ENCODE measurements at places on chromosomes 12 and 14.

GRCh38 chr12:65649126-65649525 is 175.2 kb upstream of the HMGA2 start:
- no peak for DNase-seq

- DNase-seq = no peak
Observed at GRCh38 chr12:24797901-24798300, 151.0 kb downstream of the BCAT1 start.

- no peak for DNase-seq
Observed at GRCh38 chr14:67941456-67942018, 122.0 kb downstream of the RAD51B start.

DNA sequence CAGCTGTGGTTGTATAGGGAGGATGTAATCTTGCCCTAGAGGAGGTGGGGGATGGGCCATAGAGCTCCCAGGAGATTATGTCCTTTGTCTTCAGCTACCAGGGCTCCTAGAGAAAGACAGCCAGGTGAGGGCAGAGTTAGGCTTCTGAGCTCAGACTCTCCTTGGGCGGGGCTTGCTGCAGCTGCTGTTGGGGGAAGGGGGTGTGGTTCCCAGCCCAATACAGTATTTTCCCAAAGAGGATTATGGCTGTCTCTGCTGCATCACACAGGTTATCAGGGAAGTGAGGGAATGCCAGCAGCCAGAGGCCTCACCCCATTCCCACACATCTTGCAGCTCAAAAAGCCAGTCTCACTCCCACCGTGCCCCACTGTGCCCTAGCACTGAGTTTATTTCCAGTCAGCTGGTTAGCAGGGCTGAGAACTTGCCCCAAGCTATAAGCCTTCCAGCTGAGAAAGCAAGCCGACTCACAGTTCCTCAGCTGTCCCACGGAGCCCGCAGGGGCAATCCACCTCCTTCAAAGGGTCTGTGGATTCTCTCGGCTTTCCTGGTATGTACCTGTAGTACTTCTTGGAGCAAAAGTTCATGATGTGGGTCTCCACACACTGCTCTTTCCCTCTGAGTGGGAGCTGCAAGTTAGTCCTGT is 217.3 kb upstream of the CPNE8 start:
- no peak for DNase-seq

- no peak for DNase-seq
Observed at GRCh38 chr12:67702136-67702535, 53.6 kb downstream of the DYRK2 start.

- DNase-seq = no peak
Observed at GRCh38 chr12:113766879-113767878, 198.9 kb downstream of the RBM19 start.

GRCh38 chr12:128025589-128026245 is 241.3 kb upstream of the TMEM132C start:
- DNase-seq = no peak

DNA sequence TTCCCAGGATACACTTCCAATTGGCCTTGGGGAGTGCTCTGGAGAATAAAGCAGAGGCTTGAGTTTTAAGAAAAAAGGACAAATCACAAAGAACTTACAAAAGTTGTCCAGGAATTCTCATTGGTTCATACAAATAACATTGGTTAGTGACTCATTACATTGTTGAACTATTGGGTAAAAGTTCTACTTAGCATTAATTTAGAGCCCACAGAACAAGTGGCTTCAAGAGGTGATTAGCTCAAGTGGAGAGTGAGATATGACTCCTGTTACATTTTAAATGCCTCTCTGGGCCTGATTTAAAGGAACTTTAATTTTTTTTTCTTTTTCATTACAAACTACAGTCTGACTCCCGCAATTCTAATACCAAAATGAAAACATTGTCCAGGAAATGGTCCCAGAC is 72.9 kb downstream of the ASCL4 start:
- no peak for DNase-seq

GRCh38 chr12:108477055-108477880 is 37.8 kb upstream of the FICD start:
- DNase-seq = no peak

DNA sequence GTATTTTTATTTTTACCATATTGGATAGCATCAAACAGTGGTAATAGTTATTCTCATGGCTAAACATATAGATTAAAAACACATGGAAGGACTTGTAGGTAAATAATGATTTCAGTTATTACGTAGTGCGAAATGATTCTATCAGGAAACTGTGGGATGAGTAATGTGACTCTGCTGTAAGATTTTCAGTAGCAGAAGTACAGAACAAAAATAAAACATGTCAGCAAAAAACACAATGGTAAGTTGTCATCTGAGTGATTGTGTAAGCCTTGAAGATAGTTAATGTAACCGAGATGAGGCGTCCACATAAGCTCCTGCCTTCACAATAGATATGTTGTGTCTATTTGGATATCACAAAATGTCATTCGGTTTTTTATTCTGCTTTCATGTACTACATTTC is 99.8 kb downstream of the BORCS5 start:
- no peak for DNase-seq

GRCh38 chr14:85058150-85058549 is 471.8 kb upstream of the FLRT2 start:
- no peak for DNase-seq

DNA sequence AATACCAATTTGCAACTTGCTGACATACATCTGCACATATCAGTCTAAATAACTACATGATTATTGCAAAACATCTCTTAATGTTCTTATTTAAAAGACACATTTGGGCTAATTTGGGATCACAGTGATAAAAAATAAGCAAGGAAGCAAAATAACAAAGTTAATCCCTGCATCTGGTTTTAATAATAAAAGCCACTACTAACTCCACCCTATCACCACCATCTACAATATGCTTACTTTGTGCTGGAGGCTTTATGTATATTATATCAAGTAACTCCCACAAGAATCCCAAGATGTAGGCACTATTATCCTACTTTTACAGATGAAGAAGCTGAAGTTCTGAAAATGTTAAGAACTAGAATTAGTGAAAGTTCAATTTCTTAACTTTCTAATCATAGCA is 45.7 kb downstream of the TAOK3 start:
- no peak for DNase-seq

DNA sequence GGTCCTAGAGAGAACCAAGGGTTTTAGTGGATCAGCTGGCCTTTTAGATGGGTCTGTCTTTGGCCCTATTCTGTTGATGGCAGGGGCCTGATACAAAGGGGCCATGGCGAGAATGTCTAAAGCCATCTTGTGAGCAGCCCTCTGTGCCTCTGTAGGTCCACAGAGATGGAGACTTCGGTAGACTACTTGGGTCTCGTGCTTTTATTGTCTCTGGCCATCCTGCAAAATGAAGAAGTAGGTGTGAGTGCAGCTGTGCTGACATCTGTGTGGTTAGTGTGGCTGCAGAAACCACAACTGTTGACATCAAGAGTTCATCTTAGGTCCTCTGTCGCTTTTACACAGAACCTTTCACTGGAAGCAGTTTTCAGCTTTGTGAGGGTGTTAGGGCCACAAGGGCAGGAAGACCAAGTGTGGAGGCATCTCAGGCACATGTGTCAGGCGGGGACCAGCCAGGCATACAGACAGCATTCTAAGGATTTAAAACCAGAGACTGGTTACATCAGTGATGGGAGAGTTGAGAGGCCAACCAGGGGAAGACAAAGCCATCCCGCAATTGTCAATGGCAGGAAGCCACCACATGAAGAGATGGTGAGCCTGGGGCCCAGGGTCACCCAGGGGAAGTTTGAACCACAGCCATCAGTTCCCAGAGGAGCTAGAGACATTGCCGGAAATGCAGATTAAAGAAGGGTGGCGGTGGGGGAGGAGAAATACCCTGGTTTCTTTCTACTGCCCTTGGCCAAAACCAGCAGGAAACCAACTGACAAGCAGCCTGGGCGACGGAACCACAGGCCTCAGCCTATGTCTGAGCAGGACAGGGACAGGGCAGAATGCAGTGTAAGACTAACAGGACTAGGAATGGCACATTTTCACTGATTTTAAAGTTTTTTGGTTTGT is 13.0 kb upstream of the TPCN1 start:
- DNase-seq = peak; percentile 27

GRCh38 chr12:19066475-19067001 is 63.0 kb upstream of the PLEKHA5 start:
- no peak for DNase-seq

DNA sequence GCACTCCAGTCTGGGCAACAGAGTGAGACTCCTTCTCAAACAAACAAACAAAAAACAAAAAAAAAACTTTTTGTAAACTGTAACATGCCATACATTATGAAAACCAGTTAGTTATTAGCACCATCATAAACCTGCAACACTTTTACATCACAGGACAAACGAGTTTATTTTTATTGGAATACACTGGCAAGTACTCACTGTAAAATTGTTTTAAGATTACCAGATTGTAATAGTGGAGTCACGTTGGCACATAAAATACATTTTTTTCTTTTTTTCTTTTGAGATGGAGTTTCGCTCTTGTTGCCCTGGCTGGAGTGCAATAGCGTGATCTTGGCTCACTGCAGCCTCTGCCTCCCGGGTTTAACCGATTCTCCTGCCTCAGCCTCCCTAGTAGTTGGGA is 15.7 kb downstream of the FKBP3 start:
- no peak for DNase-seq

DNA sequence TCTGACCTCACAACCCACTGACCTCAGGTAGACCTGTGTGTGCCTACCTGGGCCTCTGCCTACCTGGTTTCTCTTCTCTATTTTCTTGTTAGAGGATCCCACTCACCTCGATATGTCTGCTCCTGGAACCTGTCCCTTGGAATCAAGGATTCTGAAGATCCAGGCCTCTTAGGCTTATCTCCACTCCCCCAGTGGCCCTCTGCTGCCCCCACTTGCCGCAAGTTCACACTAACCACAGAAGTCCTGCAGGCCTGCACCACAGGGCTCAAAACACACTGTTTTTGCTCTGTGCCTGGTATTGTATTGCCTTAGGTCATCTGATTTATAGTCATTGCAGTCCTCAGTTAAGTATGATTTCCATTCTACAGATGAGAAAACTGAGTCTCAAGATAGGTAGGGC is 15.3 kb upstream of the NRXN3 start:
- no peak for DNase-seq

DNA sequence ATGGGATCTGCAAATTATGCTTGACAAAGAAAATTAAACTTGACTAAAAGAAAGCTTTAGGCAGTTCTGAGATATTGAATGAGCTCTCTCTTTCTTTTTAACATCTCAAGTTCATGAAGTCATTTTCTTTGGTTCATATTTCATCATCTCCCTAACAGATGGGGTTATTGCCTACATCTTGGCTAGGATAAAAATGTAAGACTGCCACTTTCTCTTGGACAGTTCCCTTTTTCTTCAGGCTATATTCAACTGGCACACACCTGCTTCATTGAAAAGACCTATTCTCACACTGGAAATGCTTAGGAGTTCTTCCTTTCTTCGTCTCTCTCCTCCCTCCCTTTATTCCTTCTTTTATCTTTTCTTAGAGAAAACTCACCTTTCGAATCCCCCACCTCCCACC is 355.9 kb upstream of the SEL1L start:
- DNase-seq = no peak

DNA sequence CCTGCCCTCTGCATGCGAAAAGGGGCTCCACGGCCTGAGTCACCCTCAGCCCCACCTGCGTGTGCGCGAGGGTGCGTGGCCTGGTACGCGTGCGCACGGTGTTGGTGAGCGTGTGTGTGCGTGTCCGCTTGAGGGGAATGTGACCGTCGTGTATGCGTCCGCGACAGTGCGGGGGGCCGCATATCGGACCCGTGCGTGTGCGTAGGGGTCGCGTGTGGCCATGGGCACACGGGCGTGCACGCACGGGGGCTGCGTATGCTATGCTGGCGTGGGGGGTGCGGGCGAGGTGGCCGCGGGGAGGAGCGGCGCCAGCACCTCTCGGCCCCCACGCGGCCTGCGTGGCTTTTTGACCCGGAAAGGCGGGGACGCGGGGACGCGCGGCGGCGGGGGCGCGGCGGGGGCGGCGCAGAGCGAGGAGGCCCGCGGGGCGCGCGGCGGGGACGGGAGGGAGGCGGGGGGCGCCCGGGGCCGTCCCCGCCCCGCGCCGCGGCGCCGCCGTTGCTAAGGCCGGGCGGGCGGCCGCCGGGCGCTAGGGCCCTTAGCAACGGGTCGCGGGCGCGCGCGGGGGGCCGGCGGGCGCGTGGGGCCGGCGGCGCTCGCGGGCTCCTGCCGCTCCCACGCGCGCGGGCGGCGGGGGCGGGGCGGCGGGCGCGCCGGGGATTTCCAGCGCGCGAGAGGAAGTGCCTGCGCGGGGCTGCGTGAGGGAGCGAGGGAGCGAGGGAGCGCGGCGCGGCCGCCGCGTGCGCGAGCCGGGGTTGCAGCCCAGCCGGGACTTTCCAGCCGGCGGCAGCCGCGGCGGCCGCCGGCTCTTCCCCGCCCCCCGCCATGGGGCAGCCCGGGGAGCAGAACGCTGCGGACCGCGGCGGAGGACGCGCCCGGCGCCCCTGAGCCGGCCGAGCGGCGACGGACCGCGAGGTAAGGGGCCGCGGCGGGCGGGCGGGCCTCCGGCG is at the start of gene TRAF3:
Gene TRAF3 (plus strand): TSS at position 689 of the 950 bp plus-strand sequence. CDS start 92,753 bp downstream, outside the sequence.
- peak; percentile 86 for DNase-seq

DNA sequence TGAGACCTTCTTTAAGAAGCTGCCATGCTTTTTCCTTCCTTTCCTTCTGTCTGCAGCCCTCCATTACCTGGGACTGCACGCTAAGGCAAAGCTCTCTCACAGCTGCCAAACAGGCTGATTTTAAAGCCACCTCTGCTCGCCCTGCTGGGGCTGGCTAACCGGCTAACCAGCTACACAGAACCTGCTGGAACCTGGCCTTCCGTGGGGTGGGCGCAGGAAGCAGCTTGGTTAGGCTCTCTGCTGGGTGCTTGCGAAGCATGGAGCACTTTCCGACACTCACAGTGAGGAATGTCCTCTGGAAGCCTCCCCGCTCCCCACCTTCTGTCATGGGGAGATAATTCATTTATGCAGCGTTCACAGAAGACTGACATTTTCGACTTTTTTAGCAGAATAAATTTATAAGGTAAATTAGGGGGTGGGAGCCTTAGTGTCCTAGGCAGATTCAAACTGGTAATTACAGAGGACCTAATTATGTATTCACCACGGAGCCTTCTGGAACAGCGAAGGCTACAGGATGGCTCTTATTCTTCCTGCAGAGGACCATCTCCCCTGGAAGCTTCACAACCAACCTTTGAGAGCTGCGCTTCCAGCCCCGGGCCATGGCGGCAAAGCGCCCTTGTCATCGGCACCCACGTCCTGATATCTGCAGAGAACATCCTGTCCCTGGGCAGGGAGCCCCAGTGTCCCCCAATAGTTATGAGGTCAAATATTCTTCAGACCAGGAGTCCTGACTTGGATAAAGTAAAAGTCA is 12.4 kb upstream of the BCL11B start:
- no peak for DNase-seq

DNA sequence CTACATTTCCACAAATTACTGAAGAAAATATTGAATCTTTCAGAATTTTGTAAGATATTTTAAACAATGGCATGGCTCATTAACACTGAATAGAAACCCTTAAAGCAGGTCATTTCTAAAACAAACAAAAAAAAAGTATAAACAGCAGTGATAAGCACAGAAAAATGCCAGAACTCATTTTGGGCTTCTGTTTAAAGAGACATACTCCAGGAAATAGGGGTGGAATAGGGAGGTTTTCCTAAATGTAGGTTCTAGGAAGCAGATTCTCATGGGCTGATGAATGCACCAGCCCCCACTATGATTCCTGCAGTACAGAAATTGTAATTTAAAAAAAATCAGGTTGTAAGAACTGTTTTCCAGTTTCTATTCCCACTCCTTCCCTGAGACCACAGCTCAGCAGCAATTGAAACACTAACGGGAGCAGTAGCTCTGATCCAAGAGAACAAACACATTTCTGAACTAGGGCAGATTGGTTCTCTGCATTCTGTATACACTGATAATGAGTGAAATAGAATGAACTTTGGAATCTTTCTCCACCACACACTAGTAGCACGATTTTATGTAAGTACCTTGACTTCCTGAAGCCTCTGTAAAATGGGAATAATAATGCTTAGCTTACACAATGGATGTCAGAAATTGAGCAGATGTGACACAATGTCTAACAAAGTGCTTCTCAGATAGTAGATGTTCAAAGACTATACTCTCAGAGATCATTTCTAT is 115.6 kb upstream of the TMTC1 start:
- DNase-seq = no peak

Data from activated T-helper 1 cell treated with Interleukin-2 at 50 U/mL for 16 hours (primary cell).